ENCODE measurements at places on chromosomes 1 and 21.

DNA sequence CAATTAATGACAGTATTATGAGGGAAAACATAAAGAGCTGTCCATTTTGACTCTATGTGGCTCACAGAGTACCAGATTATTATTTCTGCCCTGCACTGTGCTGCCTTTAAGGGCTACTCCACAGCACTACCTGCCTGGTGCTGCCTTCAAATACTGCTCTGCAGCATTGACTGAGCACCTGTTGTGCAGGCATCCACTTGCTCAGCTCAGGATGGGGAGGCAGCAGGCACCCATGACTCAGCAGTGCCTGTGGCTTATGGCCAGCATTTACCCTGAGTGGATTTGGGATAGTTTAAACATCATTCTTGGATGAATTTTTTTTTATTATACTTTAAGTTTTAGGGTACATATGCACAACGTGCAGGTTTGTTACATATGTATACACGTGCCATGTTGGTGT, 953 bp upstream of the KPRP start:
- no peaks in the 10 kb centered on the region for H3K36me3 ChIP-seq
- H3K4me1 ChIP-seq = no peaks in the 10 kb centered on the region
- no peak overlapping the region for H3K27ac ChIP-seq
- DNase-seq = no peak
- H3K27me3 ChIP-seq = no peaks in the 10 kb centered on the region
- H3K4me3 ChIP-seq = no peak overlapping the region

DNA sequence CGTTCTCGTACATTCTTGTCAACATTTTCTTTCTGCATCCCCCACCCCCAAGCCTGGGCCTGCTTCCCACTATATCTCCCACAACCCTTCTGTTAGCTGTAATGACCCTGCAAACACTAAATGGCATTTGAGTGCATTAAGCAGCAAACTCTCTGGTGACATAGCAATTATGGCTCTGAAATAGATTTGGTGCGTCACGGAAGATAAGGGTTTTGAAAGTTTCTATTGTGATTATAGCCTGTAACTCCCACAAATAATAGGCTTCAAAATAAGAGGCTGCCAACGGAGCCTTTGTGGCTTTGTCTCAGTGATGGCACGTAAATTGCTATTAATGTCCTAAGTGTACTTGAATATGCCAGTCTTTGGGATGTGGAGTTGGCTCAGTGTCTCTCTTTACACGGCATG, 277.6 kb downstream of the PBX1 start:
- H3K27me3 ChIP-seq = no peaks in the 10 kb centered on the region
- no peak overlapping the region for H3K4me3 ChIP-seq
- H3K4me1 ChIP-seq = no peaks in the 10 kb centered on the region
- no peaks in the 10 kb centered on the region for H3K36me3 ChIP-seq

DNA sequence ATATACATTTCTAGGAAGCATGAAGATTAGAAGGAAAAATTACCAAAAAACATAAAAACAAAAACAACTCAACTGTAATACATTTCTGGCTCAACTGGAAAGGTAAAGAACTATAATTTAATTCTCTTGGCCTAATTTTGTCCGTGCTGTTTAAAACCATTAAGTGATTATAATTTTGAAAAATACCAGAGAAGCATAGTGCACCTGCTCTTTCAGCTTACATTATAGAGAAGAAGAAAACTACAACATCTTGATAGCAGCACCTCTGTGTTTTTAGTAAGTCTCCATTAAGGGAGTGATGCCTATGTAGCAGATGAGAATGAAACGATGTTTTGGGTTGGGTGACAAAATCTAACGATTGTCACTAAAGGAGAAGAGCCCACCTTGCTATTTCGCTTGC, 19.3 kb upstream of the MAN1A2 start:
- H3K36me3 ChIP-seq = no peaks in the 10 kb centered on the region
- H3K27ac ChIP-seq = no peak overlapping the region
- no peaks in the 10 kb centered on the region for H3K4me1 ChIP-seq
- no peak for DNase-seq

DNA sequence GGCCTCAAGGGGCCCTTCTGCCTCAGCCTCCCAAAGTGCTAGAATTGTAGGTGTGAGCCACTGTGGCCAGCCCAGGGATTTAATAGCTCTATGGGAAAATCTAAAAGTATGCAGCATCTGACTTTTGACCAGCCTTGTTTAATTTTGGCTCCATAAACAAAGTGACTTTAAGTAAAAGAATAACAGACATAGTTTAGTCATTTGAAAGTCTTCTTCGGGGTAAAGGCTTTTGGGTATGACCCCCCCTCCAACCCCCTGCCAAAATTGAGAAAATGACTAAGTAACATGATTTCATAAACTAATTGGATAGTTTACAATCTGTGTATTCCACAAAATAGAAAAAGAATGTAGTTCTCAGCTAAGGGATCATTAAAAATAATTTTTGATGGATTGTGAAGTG, 17.0 kb downstream of the GPBP1L1 start:
- no peaks in the 10 kb centered on the region for H3K36me3 ChIP-seq
- no peak overlapping the region for H3K4me3 ChIP-seq
- H3K27me3 ChIP-seq = no peaks in the 10 kb centered on the region
- H3K27ac ChIP-seq = no peak overlapping the region

DNA sequence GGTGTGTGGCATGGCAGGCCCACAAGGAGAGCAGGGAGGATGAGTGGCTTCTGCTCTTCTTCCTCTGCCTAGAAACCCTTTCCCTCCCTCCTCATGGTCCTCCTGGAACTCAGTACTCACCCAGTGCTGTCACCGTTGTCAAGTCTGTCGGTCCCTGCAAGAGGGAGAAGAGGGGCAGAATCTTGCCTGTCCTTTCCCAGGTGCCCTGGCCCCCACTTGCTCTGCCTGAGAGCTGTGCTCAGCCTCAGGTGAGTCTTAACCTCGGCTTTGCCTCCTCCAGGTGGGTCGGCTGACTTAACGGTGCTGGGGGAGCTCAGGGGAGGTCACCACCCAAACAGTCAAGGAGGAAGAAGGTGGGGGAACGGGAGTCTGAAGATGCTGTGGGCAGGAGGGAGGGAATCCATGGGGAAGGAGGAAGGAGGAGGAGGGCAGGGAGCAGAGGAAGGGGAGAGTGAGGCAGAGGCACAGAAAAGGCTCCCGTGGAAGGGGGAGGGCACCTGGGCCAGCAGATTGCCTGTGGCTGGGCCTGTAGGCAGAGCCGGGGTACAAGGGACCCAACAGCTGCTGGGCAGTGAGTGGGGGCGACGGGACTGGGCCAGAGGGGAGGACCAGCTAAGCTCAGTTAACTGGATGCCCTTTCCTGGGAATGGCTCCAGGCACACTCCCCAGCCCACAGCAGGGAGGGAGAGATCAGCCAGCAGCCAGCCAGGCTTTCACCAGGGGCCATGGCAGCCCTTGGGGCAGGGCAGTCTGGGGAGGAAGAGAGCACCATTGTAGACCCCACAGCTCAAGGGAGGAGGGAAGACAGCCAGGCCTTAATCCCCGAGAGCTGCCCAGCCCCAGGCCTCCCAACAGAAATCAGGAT, 26.3 kb downstream of the CTNNBIP1 start:
- no peak for DNase-seq
- peaks cover 28% of the 10 kb centered on the region for H3K36me3 ChIP-seq
- H3K4me1 ChIP-seq = no peaks in the 10 kb centered on the region

- H3K4me3 ChIP-seq = no peak overlapping the region
- no peaks in the 10 kb centered on the region for H3K27me3 ChIP-seq
Observed at GRCh38 chr1:3192361-3192760, 123.4 kb downstream of the PRDM16 start.

GRCh38 chr1:47207803-47208373, 18.1 kb upstream of the PDZK1IP1 start:
- no peaks in the 10 kb centered on the region for H3K27me3 ChIP-seq
- no peak for DNase-seq
- H3K4me3 ChIP-seq = no peak overlapping the region
- H3K36me3 ChIP-seq = no peaks in the 10 kb centered on the region
- peaks cover 4% of the 10 kb centered on the region for H3K4me1 ChIP-seq

DNA sequence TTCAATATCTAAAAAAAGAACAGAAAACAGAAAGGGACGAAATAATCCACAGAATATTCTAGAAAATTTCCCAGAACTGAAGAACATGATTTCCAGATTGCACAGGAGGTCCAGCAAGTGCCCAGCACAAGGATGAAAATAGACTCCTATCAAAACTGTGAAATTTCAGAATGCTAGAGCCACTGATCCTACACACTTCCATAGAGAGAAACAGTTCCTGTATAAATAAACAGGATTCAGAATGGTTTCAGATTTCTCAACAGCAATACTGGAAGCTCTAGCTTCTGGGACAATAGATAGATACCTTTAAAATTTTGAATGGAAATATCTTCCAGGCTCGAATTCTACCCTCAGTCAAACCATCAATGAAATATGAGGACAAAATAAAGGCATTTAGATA, 4.6 kb downstream of the TARBP1 start:
- no peaks in the 10 kb centered on the region for H3K27me3 ChIP-seq
- H3K36me3 ChIP-seq = no peaks in the 10 kb centered on the region
- no peaks in the 10 kb centered on the region for H3K4me1 ChIP-seq
- no peak for DNase-seq

DNA sequence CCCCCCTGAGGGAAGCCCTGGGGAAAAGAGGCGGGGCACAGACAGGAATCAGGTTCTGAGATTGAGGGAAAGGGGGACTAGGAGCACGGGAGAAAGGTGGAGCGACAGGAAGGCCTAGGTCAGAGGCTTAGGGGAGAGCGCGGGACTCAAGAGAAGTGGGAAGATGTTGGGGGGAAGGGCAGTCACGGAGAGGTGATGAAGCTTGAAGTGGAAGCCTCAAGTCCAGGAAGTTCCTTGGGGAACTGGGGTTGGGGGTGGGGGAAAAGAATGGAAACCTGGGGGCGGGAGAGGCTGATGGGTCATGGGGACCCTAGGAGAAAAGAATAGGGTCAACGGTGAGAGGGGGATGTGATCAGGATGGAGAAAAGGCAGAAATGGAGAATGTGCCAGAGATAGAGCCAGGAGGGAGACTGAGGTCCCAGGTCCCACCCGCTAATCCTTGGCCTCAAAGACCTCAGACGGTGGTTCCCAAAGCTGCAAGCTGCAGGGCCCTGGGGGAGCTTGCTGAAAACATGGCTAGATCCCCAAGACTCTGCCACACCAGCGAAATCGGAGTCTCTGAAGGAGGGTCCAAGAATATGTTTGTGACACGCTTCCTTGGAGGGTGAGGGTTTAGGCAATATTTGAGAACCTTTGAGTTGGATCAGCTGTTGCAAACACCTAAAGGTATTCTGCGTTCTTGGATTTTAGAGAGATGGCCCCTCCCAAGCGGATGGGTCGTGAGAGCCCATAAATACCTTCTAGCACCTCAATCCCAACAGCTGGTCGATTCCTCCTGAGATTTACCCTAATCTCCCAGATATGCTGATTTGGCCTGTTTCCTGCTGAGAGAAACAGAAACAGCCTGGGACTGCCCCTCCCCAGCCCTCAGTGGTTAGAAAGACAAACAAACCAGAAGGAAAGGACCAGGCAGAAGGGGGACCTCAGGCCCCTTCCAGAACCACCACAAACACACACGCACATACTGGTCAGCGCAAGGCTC, 3.6 kb downstream of the C1orf232 start:
- DNase-seq = no peak
- peak overlapping the region; percentile 20 for H3K27ac ChIP-seq

DNA sequence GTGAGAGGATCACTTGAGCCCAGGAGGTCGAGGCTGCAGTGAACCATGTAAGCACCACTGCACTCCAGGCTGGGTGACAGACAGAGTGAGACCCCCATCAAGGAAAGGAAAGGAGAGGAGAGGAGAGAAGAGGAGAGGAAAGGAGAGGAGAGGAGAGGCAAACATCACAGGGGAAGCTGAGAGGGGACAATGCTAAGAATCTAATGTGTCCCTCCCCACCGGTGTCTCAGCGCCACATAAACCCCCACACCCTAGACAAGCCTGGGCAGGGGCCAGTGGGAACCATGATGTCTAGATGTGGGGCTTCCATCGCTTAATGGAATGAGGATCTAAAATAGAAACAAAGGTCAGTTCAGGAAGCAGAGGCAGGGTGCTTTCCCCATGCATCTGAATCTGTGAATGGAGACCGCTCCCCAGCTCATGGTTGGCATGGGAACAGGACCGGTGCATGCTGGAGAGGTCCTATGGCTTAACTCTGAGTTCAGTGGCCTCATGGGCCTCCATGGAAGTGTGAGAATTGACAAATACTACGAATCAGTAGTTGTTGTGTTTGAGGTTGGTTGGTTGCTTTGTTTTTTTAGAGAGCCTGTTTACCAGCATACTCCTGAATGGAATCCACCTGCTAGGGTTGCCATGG, 16.3 kb upstream of the LAPTM5 start:
- DNase-seq = no peak
- no peaks in the 10 kb centered on the region for H3K36me3 ChIP-seq
- no peak overlapping the region for H3K4me3 ChIP-seq
- H3K27me3 ChIP-seq = no peaks in the 10 kb centered on the region

DNA sequence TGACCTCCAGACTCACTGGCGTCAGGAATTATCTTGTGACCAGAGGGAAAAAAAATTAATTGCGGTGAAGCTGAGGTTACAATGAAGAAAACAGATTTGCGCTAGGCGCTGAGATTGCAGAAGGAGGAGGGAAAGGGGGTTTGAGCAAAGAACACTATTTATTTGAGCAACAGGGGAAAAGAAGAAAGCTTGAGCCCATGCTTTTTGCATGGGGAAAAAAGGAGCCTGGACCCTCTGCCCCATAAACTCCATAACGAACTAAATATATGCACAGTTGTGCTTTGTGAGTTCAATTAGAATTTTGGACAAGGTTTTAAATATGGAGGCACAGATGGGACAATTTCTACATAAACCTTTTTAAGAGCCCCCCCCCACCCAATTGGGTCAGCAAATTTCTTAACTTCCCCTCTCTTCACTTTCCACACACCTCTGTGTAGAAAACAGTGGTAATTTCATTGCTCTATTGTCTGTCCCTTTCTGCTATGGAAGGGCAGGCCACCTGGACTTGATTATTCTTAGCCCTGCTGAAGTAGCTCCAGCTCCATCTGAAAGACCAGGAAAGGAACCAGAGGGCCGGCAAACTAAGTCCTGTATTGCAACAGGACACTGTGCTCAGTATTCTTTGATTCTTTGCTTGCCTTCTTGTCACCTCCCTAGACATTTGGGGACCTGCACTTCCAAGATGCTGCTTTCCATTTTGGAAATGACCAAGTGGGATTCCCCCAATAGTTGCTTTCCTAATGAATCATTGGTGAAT, 862 bp upstream of the ID3 start:
- H3K4me3 ChIP-seq = peak overlapping the region; percentile 85
- H3K4me1 ChIP-seq = peaks cover 58% of the 10 kb centered on the region
- peaks cover 13% of the 10 kb centered on the region for H3K36me3 ChIP-seq
- no peak for DNase-seq
- H3K27me3 ChIP-seq = no peaks in the 10 kb centered on the region
- H3K27ac ChIP-seq = peak overlapping the region; percentile 97

DNA sequence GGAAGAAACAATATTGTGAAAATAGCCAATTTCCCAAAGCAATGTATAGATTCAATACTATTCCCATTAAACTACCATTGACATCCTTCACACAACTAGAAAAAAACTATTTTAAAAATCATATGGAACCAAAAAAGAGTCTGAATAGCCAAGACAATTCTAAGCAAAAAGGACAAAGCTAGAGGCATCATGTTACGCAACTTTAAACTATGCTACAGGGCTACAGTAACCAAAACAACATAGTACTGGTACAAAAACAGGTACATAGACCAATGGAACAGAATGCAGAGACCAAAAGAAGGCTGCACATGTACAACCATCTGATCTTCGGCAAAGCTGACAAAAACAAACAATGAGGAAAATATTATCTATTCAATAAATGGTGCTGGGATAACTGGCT, 233.3 kb upstream of the TMPRSS15 start:
- no peaks in the 10 kb centered on the region for H3K27me3 ChIP-seq
- no peak overlapping the region for H3K27ac ChIP-seq
- no peaks in the 10 kb centered on the region for H3K36me3 ChIP-seq

GRCh38 chr1:185939142-185939541, 205.0 kb downstream of the HMCN1 start:
- no peak overlapping the region for H3K27ac ChIP-seq
- no peaks in the 10 kb centered on the region for H3K36me3 ChIP-seq
- H3K27me3 ChIP-seq = no peaks in the 10 kb centered on the region
- DNase-seq = no peak
- no peak overlapping the region for H3K4me3 ChIP-seq
- no peaks in the 10 kb centered on the region for H3K4me1 ChIP-seq
